ENCODE measurements at places on chromosomes 1 and 21.

- no peak for DNase-seq
These were observed 54.6 kb downstream of the ADSS2 start for GRCh38 chr1:244397131-244397530.

DNA sequence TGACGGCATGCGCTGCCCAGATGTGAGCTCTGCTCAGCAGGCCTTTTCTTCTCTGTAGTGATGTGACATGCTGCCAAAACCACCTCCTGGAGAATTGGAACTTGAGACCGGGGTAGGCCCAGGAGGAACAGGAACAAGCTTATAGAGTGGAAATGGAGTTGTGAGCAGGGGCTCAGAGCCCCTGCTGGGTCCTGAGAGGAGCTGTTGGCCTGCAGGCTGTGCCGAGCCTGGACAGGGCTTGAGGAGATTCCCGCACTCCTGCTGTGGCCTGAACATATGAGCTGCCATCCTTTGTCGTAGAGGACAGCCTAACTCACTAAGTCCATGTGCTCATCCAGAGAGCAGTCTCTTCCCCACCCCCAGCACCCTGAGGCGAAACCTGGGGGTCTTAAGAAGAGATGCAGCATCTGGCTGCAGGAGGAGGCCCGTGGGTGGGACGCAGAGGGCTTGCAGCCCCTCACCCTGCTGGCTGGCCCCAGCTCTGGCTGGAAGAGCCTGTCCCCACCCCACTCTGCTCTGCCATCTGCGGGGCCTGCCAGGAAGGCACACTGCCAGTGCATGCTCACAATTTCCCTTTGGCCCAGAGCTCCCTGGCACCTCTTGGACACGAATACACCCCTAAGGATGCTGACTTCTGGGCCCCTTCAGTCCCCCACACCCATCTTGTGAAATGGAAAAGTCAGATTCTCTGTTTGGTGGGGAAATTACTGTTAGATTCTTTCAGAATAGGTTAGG lies 42.5 kb downstream of the PTPRF start:
- DNase-seq = no peak

DNA sequence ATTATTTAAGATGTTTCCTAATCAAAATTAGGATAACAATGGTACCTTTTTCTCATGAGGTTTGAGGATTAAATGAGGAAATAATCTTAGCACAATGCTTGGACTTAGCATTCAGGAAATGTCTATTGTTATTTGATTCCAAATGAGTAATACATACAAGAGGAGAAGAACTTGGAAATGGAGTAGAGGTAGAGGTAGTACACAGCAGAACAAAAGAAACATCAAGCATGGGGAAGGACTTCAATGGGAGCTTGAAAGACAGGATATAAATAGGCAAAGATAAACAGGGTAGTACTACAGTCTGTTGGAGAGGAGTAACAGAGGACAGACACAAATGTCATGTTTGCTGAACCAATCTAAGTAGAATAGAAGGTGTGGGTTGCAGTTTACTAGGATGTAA lies 59.5 kb upstream of the RGS2 start:
- DNase-seq = no peak

DNA sequence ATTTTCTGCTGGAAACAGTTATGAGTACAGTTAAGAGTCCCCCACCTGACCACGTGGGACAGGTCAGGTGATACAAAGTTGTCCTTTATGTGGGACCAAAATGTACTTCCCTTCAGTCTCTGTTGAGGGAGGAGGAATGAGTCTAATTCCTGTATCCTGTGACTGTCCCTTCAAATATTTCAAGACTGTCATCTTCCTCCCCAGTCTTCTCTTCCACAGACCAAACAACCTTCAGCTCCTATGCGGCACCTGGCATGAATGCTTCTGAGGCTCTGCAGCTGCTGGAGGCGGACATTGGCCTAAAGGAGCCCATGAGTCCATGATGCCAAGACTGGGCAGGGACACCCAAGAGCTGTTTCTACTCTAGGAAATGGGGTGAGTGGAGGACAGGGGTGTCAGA lies 72.1 kb upstream of the SIM2 start:
- DNase-seq = no peak

DNA sequence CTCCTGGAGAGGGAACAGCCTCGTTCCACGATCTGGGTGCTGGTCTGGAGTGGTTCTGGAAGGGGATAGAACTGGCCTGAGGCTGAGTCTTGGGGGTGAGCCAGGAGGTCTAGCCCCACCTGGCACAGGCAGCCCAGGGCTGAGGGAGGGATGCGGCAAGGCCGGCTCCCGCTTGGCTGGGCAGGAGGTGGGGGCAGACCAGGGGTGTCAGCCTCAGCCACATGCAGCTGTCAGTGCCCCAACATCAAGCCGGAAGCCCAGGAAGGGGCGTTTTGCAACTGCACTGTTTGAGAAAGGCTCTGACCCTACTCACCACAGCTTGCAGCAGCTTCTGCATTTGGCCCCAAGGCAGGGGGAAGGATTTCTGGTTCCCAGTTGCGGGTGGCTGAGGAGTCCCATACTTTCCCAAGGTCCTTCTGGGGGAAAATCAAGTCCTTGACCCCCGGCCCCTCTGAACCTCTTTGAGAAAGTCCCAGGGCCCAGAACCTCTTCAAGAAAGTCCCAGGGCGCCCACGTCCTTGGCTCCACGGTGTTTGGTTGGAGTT lies 2.0 kb downstream of the EFHD2 start:
- peak; percentile 20 for DNase-seq

DNA sequence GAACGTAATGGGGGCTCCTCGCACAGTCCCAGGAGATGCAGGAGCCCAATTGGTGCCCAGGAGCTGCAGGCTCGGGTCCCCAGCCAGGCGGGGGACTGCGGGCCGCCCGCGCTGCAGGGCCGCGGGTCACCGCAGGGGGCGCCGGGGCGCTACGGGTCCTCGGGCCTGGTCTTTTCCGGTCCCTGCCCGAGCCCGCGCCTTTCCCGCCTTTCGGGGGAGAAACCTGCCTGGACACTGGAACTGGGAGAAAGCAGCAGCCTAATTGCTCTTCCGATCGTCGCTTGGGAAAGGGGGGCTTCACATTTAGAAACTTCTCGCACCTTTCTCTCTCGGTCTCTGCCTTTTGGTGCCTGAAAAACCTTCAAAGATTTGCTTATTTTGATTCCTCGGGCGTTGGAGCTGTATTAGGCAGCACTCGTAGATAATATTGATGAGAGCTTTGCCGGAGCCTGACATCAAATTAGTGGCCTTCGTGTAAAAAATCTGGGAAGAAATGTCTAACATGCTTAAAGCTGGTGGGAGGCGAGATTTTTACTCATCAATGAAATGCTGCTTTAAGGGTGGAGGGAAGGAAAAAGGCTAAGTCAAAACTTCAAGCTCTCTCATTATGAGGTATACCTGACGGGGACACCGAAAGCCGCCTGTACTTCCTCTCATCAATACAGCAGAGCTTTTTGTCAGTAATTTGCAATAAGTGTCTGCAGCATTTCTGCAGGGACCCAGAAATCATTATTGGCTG lies 12.6 kb upstream of the BARHL2 start:
- DNase-seq = peak; percentile 69

- DNase-seq = no peak
These were observed 7.1 kb upstream of the CFAP141 start for GRCh38 chr1:154213274-154213673.

- DNase-seq = no peak
These were observed 10.7 kb upstream of the HUNK start for GRCh38 chr21:31862078-31862477.

- peak; percentile 52 for DNase-seq
These were observed 37.0 kb upstream of the POFUT2 start for GRCh38 chr21:45324489-45325205.

GRCh38 chr1:92030656-92031107 lies 897 bp downstream of the EPHX4 start:
- DNase-seq = peak; percentile 48

- DNase-seq = no peak
These were observed 1.8 kb downstream of the FOXD3 start for GRCh38 chr1:63323865-63324778.

- DNase-seq = no peak
These were observed 129.9 kb downstream of the RERE start for GRCh38 chr1:8687538-8687937.

DNA sequence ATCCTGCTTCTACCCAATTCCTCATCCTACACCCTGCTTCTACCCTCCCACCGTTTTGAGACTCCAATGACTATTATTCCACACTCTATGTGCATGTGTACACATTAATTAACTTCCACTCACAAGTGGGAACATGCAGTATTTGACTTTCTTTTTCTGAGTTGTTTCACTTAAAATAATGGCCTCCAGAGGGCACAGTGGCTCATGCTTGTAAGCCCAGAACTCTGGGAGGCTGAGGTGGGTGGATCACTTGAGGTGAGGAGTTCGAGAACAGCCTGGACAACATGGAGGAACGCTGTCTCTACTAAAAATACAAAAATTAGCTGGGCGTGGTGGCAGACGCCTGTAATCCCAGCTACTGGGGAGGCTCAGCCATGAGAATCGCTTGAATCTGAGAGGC lies 464.8 kb downstream of the PTBP2 start:
- DNase-seq = peak; percentile 6

DNA sequence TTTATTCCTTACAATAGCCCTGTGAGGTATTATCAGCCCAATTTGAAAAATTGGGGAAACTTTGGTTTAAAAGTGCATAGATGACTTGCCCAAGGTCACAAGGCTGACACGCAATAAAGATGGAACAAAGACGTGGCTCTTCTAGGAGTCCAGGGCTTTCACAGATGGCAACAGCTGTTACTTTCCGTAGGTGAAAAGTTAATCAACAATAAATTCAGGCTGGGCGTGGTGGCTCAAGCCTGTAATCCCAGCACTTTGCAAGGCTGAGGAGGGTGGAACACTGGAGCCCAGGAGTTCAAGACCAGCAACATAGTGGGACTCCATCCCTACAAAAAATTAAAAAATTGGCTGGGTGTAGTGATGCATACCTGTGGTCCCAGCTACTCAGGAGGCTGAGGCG lies 87.8 kb upstream of the ATF3 start:
- no peak for DNase-seq

GRCh38 chr1:46301808-46302640 lies 1.4 kb downstream of the LRRC41 start:
- peak; percentile 59 for DNase-seq

- peak; percentile 42 for DNase-seq
These were observed 6.2 kb downstream of the KRTAP10-12 start for GRCh38 chr21:44702973-44703730.

DNA sequence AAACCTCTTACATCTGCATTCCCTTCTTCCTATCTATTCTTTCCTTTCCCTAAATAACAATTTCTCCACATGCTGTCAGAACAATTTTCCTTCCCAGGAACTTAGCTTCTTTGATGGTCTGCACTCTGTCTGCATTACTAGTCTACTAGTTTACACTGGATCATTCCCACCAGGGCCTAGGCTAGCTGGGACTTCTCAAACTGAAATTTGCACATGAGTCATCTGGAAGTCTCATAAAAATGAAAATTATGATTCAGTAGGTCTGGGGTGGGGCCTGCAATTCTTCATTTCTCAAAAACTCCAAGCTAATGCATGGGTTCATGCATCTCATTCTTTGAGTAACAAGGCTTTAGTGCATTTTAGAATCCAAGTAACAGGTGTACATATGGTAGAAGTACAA lies 74.2 kb downstream of the GABPA start:
- DNase-seq = no peak

DNA sequence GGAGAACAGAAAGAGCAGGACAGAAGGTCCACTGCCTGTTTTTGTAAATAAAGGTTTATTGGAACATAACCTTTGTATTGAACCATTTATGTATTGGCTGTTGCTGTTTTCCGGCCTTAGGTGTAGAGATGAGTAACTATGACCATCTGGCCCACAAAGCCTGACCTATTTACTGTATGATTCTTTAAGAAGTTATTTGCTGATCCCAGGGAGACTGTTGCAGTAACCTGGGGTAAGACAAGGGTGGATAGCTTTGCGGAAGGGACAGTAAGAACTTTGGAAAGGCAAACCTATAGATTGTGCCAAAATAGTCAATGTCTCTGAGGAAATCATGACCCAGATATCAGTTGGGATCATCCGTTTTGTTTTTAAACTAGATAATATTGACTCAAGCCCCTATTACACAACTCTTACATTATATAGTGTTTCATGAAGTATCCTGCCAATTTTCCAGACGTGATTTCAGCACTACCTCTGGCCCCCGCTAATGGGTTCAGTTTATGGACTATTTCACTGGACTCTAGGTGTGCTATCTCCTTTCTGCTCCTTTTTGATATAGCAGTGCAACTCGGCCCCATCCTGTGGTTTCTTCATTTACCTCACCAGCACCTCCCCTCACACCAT lies 20.8 kb upstream of the TLCD4 start:
- DNase-seq = no peak

- no peak for DNase-seq
These were observed 10.6 kb upstream of the RGS18 start for GRCh38 chr1:192147696-192148095.

GRCh38 chr21:46250146-46250725 lies 21.7 kb upstream of the LSS start:
- DNase-seq = no peak
